Tibial nerve (tissue), 4 donors: ENCODE measurements at places on chromosomes 1 and 21. TPM values are rescaled to one million over a fixed set of nuclear protein-coding genes. Genes with fewer than 3 reads are reported as not detected.

DNA sequence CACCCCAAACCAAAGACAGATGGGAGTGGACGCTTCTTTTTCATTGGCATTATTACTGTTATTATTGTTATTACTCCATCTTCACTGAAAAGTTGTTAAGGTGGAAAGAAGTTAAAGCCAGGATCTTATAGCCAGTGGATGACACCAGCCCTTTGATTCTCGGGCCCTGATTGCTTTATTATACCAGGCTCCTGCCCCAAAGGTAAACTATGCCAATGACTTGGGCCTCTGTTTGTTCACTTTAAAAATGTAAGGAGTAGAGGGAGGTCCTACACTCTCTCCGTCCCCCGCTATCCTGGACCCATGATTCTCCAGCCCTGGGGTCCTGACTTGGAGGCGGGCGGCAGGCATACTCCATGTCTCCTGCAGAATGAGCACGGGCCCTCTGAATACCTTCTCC, 106.8 kb downstream of the TOMM20 start:
- DNase-seq: no peak

DNA sequence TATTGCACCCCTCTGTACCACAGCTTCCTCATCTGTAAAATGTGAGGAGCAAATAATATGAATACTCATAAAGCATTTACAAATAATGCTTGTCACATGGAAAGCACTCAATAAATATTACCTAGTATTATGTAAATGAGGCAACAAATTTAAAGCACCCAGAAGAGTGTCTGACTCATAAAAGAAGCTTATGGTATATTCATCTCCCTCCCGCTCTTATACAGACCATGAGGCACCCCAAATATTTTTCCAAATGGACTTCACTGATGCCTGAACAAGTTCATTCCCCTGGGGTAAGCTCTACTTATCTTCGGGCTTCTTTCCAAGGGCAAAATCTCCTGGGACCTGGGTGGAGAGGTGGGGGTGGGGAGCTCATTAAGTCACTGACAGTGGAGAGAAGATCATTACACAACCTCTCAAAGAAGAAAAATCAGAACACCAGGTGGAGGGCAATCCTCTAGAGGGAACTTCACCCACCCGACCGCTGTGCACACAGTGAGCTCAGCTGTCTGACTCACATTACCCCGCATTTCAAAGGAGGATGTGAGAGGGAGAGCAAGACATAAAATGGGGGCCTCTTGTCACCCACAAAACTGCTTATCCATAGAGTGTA, 166.2 kb downstream of the ASTN1 start:
- DNase-seq: no peak

GRCh38 chr21:43676391-43676790, 17.0 kb downstream of the RRP1B start:
- no peak for DNase-seq

GRCh38 chr1:29636936-29637335, 400.6 kb downstream of the PTPRU start:
- DNase-seq: no peak

DNA sequence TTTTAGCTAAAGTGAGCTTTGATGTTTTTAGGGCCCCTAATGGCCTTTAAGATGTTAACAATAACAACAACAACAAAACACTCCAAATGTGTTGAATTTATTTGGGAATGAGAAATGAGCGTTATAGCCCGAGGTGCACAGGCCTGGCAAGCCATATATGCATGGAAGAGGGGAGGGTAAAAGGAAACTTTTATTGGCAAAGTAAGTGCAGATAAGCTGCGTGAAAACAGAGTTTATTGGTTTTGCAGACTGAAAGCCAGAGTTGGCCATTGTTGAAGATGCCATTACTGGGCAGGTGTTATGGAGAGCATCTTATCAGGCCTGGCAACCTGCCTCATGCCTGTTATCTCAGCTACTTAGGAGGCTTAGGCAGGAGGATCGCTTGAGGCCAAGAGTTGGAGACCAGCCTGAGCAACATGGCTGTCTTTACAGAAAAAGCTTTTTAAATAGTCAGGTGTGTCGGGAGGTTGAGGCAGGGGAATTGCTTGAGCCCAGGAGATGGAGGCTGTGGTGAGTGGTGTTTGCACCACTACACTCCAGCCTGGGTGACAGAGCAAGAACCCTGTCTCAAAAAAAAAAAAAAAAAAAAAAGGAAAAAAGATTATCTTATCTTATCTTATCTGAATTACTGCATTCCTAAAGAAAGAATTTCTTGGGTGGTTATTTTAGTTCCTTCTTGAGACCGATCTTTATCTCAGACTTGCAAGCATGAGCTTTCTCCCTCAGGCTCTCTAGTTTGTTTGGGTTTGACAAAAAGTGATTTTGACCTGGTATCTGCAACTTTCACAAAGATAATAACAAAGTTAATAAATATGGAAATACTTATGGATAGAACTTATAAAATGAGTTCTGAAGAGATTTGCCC, 1.7 kb downstream of the PATJ start:
- DNase-seq: no peak

- no peak for DNase-seq
These were observed 5.5 kb upstream of the PPIE start for GRCh38 chr1:39733161-39733560.

GRCh38 chr1:1121611-1122077, 5.8 kb upstream of the C1orf159 start:
- DNase-seq: no peak

- DNase-seq: no peak
These were observed 35.9 kb downstream of the KCNA2 start for GRCh38 chr1:110570307-110570706.

- DNase-seq: no peak
These were observed 116.2 kb downstream of the NFIA start for GRCh38 chr1:61198554-61198953.

DNA sequence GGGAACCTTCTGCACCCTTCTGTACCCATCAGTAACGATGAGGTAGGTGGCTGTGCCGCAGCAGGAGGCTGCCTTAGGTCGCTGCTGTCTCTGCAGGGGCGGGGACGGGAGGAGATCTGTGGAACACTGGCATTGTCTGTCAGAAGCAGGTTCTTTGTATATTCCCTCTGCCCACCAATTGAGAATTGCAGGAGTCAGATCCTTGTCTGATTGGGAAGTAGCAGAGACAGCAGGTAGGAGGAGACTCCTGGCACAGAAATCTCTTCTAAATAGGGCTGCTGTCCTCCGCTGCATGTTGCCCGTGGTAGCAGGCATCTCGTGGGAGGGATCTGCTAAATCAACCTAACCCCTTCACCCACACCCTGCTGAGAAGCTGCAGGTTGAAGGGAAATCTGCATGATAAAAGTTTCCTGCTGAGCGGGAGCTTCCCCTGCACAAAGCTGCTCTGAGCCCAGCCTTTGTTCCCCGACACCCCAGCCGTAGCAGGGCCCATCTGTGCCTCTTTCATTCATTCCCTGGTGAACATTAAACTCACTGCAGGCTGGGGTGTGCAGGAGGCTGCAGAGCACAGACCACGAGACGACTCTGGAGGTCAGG, 15.9 kb downstream of the SARS1 start:
- DNase-seq: no peak

- DNase-seq: no peak
These were observed 31.7 kb downstream of the RCSD1 start for GRCh38 chr1:167661527-167662426.

- no peak for DNase-seq
These were observed 2.4 kb downstream of the TP73 start for GRCh38 chr1:3654549-3655281.

DNA sequence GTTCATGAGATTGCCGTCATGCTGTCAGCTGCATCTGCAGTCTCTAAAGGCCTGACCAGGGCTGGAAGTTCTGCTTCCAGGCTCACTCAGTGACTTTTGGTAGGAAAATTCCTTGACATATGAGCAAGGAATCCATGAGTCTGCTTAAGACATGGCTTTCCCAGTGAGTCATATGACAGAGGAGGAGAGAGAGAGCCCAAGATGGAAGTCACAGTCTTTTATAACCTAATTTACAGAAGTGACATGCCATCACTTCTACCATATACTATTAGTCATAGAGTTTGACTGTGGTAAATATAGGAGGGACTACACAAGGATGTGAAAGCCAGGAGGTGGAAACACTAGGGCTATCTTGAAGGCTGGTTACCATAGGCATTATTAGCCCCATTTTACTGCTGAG, 115.2 kb downstream of the ROR1 start:
- DNase-seq: no peak

GRCh38 chr1:185342672-185343259, 25.7 kb upstream of the IVNS1ABP start:
- no peak for DNase-seq

DNA sequence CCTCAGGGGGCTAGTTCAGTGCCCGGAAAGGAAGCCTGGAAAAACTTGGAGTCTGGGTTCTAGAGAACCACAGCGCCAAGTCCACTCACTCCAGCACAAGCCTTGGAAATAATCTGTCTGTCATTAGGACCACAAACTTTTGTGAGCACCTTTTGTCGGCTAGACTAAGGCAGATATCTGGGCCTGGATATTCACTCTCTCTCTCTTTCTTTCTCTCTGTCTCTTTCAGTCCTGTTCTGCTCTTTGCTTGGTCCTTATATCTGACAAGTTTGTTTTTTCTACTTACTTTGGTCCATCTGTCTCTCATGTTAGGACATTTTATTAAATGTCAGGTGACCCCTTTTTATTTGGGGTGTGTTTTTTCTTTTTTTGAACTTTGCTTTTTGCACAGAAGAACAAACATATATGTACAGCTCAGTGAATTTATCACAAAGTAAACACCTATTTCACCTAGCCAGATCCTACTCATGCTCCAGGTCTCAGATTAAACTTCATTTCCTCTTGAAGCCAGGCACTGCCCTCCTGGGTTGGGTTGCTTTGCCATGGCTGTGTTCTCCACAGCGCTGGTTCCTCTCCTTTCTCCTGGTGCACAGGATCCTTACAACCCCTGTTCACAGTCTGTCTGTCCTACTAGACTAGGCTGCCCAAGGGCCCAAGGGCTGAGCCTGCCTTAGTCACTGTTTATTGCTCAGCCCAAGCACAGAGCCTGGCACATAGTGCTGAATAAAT, 40.8 kb downstream of the TCEANC2 start:
- no peak for DNase-seq

- no peak for DNase-seq
These were observed 7.6 kb downstream of the ENO1 start for GRCh38 chr1:8870616-8871538.

DNA sequence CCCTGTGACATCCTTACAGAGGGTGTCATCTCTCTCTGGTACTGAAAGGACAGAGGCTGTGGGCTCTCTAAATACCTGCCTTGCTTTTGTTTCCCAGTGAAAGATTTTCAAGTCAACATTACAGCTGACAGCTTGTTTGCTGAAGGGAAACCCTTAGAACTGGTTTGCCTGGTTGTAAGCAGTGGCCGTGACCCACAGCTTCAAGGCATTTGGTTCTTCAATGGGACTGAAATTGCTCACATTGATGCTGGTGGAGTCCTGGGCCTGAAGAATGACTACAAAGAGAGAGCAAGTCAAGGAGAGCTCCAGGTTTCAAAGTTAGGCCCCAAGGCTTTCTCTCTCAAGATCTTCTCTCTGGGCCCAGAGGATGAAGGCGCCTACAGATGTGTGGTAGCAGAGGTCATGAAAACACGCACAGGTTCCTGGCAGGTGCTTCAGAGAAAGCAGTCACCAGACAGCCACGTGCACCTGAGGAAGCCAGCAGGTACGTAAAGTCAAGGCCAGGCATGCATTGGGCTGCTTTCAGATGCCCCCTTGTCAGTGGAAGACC, 11.8 kb downstream of the CD101 start:
- no peak for DNase-seq

DNA sequence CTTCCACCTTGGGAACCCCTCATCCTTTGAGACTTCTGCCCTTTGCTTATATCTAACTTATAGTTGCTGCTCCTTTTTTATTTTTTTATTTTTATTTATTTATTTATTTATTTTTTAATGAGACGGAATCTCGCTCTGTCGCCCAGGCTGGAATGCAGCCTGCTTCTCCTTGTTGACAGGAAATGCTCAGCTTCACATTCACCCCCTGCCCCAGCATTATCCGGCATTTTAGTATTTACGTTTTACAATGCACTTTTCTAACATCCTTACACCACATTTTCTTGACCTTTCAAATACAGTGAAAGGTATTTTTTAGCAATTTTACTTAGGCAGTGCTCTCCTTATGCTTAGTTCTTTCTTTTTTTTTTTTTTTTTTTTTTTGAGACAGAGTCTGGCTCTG, 14.9 kb downstream of the CXADR start:
- DNase-seq: no peak

DNA sequence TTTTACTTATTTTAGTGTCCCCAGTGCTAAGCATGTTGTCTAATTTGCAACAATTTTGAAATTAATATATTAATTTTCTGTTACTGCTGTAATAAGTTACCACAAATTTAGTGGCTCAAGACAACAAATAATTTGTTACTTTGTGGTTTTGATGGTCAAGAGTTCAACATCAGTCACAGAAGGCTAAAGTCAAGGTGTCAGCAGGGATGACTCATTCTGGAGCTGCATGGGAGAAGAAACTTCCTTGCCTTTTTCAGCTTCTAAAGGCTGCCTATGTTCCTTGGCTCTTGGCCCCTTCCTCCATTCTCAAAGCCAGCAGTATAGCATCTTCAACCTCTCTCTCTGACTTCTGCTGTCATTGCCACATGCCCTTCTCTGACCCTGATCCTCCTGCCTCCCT, 271.8 kb downstream of the HLX start:
- no peak for DNase-seq

DNA sequence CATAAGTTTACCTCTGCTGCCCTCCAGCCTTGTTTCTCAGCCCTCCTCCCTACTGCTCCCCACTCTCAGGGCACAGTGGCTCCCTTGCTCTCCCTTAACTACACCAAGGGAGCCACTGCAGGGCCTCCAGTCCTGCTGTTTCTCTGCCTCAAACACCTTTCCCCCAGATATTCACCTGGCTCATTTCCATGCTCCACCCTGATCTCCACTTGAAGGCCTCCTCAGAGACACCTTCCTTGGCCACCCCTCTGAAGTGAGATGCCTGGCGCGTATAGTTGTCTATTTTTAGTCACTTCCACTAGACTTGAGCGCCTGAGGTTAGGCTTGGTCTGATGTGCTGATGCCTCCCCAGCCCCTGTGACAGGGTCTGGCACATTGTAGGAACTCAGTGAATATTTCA, 34.9 kb downstream of the SEC16B start:
- DNase-seq: no peak

DNA sequence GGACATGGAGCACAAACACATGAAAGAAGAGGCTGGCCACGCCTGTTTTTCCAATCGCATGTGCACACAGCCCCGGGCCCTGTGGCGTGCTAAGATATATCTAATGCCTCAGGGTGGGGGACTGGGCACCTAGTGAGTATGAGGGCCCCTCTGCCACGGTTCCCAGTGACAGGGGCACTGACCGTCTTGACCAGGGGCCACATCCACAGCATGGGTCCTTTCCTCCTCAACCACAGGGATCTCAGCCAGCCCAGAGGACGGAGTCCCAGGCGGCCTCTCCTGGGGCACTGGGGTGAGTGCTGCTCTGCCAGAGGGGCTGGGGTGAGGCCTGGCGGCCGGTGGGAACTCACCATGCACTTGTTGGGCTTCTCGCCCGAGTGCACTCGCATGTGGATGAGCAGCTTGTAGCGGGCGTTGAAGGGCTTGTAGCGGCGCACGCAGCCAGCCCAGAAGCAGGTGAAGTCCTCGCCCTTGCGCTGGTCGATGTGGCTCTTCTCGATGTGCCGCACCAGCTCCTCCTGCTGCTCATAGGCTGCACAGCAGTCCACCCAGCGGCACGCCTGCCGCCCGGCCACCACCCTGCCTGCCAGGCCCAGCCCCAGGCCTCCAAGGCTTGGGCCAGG, 134.7 kb downstream of the DMRTB1 start:
- no peak for DNase-seq

ADGRB2 gene
- 10.5 TPM for total RNA-seq

ASCL5 gene
- not detected for total RNA-seq

PDPN gene
- 25.6 TPM for total RNA-seq

LAMC1 gene
- 294 TPM for total RNA-seq

USF1 gene
- 66.1 TPM for total RNA-seq

KRTAP12-1 gene
- total RNA-seq: not detected

MTARC1 gene
- total RNA-seq: 35.2 TPM

ATP1A4 gene
- total RNA-seq: 5.0 TPM

EXTL1 gene
- 35.4 TPM for total RNA-seq
